Inflammatory macrophage treated with lipopolysaccharide for 1 hour (primary cell): ENCODE measurements at places on chromosomes 5 and 9.

- no peak for DNase-seq
These were observed 244.8 kb downstream of the PBX3 start for GRCh38 chr9:125991886-125992529.

- no peak for DNase-seq
These were observed 50.7 kb upstream of the UBAC1 start for GRCh38 chr9:136011703-136012496.

DNA sequence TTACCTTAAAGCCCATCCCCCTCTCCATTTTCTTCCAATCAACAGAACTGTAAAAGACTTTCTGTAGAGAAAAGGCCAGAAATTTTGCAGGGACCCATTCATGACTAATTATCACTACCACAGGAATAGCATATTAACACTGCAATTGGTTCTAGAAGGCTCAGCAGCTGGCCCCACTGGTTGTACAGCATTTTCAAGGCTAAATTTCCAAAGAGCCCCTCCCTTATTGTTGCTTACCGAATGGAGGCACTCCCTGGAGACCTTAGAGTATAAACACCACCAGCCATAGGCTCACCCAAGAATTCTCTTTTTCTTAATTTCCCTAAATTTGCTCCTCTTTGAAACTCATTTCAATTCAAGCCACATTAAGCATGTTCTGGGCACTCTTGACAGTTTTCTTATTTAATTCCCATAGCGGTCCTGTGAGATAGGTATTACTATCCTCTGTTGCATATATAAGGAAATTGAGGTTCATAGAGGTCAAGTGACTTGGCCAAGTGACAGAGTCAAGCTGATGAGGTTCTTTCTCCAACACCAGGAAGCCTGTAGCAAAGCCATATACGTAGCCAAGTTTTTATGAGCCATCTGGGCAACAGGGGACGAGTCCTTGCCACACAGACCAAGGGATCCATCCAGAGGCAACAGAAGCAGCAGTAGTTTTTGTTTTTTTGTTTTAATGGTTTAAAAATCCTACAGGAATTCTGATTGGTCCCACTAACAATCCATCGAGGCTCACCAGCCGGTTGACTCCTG, 83.9 kb upstream of the NR5A1 start:
- DNase-seq, result no peak

DNA sequence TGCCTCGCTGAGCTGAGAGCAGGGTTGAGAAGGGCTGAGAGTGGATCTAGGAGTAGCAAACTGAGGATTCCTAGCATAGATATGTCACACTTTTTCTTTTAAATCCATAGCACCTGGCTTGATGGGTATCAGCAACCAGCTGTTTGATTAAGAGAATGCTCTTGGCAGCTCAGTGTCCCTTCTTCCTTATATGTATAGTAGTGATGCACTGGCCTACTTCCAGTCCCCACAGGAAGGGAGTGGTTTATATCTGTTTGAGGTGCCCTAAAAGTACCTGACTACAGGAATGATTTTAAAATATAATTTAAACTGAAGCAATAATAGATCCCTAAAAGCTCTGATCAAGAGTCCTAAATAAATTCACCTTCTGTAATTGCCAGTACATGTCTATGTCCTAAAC, 546.8 kb upstream of the ZNF608 start:
- DNase-seq, result no peak

GRCh38 chr9:81737871-81738507, 48.6 kb upstream of the TLE1 start:
- peak; percentile 87 for DNase-seq

DNA sequence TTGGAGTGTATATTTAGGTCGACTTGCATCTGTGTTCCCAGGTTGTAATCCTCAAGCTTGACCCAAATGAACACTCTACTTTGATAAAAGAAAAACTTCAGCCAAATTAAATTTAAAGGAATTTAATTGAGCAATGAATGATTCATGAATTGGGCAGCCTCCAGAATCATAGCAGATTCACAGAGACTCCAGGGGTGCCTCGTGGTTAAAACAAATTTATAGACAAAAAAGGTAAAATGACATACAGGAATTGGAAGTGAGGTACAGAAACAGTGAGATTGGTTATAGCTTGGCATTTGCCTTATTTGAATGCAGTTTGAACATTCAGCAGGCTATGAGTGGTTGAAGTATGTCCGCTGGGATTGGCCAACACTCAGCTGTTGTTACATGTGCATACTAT, 21.6 kb upstream of the SPATA31D4 start:
- no peak for DNase-seq
